ENCODE measurements at places on chromosomes 3 and 15. TPM values are rescaled to one million over a fixed set of nuclear protein-coding genes. Genes with fewer than 3 reads are reported as not detected.

- peak; percentile 85 for DNase-seq
Measured at GRCh38 chr3:101849714-101850245, 466 bp downstream of the NFKBIZ start.

UBAP1L gene
- total RNA-seq, result 1.5 TPM

- DNase-seq, result no peak
Measured at GRCh38 chr15:89197503-89197971, 23.8 kb downstream of the RLBP1 start.

DNA sequence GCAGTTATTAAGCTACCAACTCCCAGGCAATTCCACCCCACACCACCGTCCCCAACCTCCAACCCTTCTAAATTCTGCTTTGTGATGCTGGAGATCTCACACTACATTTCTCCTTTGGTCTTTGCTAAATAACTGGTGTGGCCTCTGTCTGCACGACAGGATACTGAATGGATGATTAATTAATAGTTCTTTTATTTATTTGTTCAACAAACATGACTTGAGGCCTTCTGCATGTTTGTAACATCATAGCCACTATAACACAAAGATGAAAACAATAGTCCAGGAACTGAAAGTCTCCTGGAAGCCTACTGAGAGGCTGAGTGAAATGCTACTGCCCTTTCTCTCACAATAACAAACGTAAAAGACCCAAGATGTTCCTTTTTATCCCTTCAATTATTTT lies 609.5 kb upstream of the UBE2E2 start:
- DNase-seq, result no peak

DNA sequence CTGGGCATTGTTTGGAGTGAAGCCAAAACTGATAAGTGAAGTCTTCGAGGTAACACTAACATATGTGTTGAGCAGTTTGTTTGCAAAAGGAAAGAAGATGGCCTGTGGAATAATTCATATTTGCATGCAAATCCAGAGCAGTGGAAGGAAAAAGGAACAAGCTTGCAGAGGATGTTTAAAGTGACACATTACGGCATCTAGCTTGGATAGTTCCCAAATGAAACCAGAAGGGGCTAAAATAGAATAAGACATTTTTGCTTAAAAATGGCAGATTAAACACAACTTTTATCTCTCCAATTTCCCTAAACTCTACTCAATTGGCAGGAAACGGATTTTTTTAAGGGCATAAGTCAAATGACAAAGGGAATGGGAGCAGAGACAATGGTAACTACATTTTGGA lies 25.4 kb upstream of the RYK start:
- DNase-seq, result no peak

- no peak for DNase-seq
Measured at GRCh38 chr3:157104521-157104920, 55.4 kb downstream of the CCNL1 start.

DNA sequence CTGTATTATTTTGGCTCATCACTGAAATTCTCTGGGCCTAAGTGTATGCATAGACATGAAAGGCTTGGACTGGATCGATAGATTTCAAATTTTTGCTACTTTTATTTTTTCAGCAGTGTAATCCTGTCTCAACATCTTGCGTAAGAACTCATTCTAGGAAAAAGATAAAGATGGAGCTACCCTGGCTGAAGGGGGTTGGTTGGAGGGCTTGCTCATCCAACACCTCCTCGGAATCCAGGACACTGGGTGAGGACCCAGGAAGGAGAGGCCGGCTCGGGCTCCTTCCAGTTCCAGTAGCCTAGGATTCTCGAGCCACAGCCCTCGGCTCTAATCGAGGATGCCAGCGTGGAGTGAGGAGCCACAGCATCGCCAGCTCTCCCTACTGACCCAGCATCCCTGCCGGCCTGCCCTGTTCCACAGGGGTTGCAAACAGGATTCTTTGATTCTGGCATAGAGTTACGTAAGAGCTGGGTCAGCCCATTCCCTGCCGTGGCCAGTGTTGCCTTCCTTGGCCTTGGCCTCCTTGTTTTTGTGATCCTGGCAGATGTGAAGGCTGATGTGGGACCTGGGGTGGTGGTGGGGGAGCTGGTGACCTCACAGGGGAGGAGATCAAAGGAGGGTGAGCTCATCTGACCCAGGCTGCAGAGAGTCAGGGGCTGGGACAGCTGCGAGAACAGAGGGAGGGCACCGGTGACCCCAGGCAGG lies 149.5 kb downstream of the ALDH1A2 start:
- DNase-seq, result peak; percentile 60

EFCAB12 gene
- not detected for total RNA-seq

DNA sequence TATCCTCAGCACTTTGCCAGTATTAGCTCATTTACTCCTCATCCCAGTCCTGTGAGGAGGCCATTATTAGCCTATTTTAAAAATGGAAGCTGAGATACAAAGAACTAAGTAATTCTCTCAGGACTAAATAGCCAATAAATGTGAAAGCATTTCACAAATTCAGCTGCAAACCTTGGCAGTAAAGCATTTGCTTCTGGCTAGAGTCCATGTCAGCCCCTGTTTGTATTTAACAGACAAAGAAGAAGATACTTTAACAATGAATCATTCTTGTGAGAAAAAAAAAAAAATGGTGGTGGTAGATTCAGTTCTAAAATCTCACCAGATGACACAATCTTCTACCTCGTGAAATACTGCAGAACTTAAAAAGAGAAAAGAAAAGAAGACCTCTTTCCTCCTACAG lies 85.0 kb upstream of the CNTN6 start:
- DNase-seq, result no peak

GOLGA8S gene
- 0.30 TPM for total RNA-seq

Measured in Right ventricle myocardium inferior (tissue), 1 donor.